HepG2 (cell line): ENCODE measurements at places on chromosomes 2 and 18. TPM values are rescaled to one million over a fixed set of nuclear protein-coding genes. Genes with fewer than 3 reads are reported as not detected.

- no peak overlapping the region for H3K27ac ChIP-seq
- no peaks in the 10 kb centered on the region for H3K36me3 ChIP-seq
- H3K4me1 ChIP-seq, result no peaks in the 10 kb centered on the region
- peaks cover 47% of the 10 kb centered on the region for H3K27me3 ChIP-seq
- no peak for DNase-seq
Observed at GRCh38 chr2:890214-890613, 60.4 kb upstream of the SNTG2 start.

DNA sequence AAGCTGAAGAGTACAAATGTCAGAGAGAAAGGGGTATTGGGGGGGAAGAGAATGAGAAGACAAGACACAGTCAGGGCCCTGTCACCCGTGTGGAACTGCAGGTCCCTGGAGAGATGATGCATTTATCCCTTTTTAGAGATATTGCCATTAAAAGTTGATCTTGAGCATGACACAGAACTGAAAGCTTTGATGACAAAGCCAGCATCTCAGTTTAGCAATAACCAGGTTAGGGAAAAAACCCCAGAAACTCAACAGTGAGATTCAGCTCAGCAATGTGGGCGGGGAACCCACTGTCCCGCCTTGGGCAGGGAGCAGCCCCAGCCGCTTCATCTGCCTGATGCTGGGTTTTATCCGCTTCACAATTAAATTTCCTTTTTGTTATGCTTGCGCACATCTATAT lies 181.1 kb downstream of the NEDD4L start:
- H3K27me3 ChIP-seq, result no peaks in the 10 kb centered on the region
- DNase-seq, result no peak
- no peak overlapping the region for H3K27ac ChIP-seq
- H3K4me3 ChIP-seq, result peak overlapping the region; percentile 96

DNA sequence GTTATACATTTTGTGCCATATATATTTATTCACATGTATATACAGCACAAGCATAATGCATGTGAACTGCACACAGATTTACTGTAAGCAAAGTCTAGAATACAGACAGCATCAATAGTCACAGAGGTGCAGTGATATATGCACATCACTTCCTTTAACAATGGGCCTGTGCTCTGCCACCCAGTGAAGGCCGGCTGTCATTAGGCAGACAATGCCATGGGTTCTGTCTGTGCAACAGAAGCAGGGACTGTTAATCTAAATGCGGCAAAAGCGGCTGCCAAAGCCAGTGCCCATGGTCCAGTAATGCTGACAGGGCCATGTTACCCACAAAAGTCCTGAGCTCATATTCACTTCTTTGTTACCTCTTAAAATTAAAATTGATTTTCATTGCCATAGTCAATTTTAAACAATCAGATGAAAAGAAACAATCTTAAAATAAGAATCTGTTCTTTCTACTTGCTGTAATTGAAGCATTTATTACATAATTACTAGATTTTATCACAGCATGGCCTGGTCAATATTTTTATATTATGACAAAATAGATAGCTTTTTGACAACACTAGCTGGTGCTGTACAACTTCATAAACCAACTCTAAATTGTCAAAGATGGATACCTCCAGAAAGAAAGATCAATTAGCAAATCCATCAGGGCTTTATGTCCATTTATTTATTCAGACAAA lies 232.0 kb downstream of the STK39 start:
- H3K27me3 ChIP-seq, result no peaks in the 10 kb centered on the region
- H3K4me3 ChIP-seq, result no peak overlapping the region
- H3K27ac ChIP-seq, result no peak overlapping the region
- H3K4me1 ChIP-seq, result no peaks in the 10 kb centered on the region
- H3K36me3 ChIP-seq, result peaks cover 9% of the 10 kb centered on the region

GRCh38 chr2:221330436-221330835 lies 241.7 kb downstream of the EPHA4 start:
- no peak overlapping the region for H3K4me3 ChIP-seq
- no peaks in the 10 kb centered on the region for H3K4me1 ChIP-seq
- no peak for DNase-seq
- no peaks in the 10 kb centered on the region for H3K27me3 ChIP-seq

Gene TTR
- 42.2 and 91.3 TPM in 2 replicates for total RNA-seq

DNA sequence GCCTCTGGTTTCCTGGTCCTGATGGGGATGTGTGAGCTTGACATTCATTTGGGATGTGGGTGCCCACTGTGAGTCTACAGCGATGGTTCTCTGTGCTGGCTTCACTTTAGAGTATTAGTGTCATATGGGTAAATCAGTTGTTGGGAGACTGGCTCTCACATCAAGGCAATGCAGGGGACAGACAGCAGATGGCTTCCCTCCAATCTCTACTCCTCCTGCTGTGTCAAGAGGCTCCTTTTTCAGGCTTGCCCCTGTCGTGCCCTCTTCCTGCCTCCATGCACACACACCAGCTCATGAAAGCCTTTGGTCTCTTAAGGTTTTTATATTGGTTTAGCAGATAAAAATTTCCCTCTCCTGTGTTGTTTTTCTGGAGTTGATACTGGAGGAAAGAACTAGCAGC lies 315.6 kb downstream of the RDH14 start:
- H3K27ac ChIP-seq, result no peak overlapping the region
- no peak overlapping the region for H3K4me3 ChIP-seq
- H3K4me1 ChIP-seq, result no peaks in the 10 kb centered on the region
- H3K27me3 ChIP-seq, result no peaks in the 10 kb centered on the region

DNA sequence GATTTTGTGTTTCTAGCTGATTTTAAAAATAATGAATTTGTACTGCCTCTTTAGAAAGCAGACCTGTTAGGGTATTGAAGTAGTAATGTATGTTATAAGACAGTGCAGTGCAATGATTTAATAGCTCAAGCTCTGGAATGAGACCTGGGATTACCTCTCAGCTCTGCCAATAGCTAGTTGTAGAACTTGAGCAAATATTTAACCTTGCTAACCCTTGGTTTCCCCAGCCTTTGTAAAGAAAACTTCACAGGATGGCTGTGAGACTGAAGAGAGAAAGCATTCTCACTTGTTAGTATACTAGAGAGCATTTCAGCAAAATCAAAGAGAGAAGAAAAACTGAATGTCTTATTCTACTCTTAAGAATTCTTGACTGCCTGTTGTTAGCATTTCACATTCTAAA lies 293.9 kb downstream of the KIAA1328 start:
- no peaks in the 10 kb centered on the region for H3K27me3 ChIP-seq
- DNase-seq, result peak; percentile 17
- H3K4me1 ChIP-seq, result peaks cover 18% of the 10 kb centered on the region
- no peak overlapping the region for H3K27ac ChIP-seq

DNA sequence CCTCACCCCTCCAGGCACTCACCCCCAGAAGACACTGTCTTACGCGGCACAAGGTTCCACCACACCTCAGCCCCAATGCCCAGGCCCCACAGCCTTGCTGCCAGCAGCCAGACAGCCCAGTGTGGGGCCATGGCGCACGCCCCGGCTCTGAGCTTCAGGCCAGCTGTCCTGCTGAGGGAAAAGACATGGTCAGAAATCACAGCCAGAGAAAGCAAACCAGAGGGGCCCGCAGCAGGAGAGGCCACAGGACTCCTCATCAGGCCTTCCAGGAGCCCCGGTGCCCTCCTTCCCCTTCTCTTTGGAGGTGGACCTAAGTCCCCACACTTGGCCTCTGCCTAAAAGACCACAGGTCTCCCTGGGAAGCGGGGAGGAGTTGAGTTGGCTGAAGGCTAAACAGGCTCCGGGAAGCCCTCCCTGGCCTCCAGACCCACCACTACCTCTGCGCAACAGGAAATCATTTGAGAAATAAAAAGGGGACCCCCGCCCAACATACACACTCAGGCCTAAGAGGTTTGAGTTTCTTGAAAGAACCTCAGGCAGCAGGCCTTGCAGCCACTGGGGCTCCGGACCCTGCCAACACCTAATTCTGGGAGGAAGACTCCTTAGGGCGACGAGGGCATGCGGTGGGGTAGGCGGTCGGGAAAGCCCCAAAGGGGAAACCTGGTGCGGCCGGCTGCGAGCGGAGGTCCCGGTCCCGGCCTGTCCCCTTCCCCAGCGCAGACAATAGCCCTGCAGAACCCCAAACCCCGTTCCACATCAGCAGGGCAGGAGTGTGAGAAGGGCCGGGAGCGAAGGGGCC lies 1.9 kb downstream of the SEMA4C start:
- H3K4me3 ChIP-seq, result peak overlapping the region; percentile 93
- H3K4me1 ChIP-seq, result peaks cover 39% of the 10 kb centered on the region
- DNase-seq, result no peak
- peaks cover 44% of the 10 kb centered on the region for H3K36me3 ChIP-seq
- peaks cover 15% of the 10 kb centered on the region for H3K27me3 ChIP-seq

Gene CRYBA2
- total RNA-seq, result not detected in 2 replicates

Gene ZNF532
- total RNA-seq, result not detected in 2 replicates

GRCh38 chr2:170823088-170823897 lies 6.6 kb downstream of the GAD1 start:
- no peak overlapping the region for H3K27ac ChIP-seq
- no peaks in the 10 kb centered on the region for H3K36me3 ChIP-seq
- peaks cover 7% of the 10 kb centered on the region; the same call in 1 of the 2 replicates for H3K27me3 ChIP-seq
- DNase-seq, result no peak

Gene DNAH7
- total RNA-seq, result 0.07 and 0.09 TPM in 2 replicates

Gene ITGB6
- total RNA-seq, result not detected in 2 replicates

DNA sequence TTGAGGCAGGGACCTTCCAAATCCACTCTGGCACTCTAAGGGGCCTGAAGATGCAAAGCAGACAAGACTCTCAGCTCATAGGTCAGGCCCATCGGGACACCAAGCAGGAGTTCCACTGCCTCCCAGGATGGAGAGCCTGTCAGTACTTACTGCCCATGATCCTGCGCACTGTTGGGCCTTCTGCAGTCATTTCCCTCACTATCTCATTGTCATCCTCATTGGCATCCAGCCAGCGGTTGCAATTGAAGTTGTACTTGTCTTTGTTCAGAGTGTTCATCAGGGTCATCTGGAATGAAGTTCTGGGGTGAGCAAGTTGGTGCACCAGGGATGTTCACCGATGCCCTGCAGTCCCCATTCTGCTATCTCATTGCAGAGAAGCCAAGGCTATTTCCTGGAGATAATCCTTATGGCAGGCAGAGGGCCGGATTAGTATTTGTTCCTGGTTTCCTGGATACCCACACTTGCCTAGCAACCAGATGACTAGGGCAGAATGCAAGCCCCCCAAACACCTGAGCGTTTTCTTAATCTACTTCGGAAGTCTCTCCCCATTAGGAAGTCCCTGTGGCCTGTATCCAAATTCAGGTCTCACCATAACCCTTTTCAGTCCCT lies 65.1 kb downstream of the LOXHD1 start:
- peak; percentile 13 for DNase-seq
- H3K4me1 ChIP-seq, result no peaks in the 10 kb centered on the region
- H3K27ac ChIP-seq, result no peak overlapping the region
- no peak overlapping the region for H3K4me3 ChIP-seq

Gene RAB12
- total RNA-seq, result 21.4 and 25.3 TPM in 2 replicates

DNA sequence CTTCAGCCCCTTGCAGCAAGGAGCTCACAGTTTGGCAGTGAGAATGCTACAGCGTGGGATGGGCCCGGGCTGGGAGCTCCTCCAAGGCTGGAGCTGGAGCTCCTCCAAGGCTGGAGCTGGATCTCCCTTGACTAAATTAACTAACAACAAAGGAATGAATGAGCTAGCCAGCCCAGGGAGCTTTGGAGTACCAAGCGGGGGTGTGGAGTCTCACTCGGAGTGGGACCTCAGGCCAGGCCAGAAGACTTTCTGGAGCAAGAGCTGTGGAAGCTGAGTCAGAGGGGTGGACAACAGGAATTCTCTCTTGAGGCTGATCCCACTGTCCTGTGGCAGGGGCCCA lies 244.7 kb upstream of the HS6ST1 start:
- H3K27me3 ChIP-seq, result no peaks in the 10 kb centered on the region; the same call in 1 of the 2 replicates
- H3K27ac ChIP-seq, result no peak overlapping the region
- DNase-seq, result no peak
- no peak overlapping the region for H3K4me3 ChIP-seq
- H3K36me3 ChIP-seq, result no peaks in the 10 kb centered on the region

GRCh38 chr2:233850745-233851144 lies 3.6 kb downstream of the HJURP start:
- H3K27me3 ChIP-seq, result 0 out of 2 replicates have a peak, but pooled peaks cover 2% of the 10 kb centered on the region
- H3K4me3 ChIP-seq, result no peak overlapping the region
- no peak for DNase-seq
- H3K4me1 ChIP-seq, result peaks cover 39% of the 10 kb centered on the region
- no peak overlapping the region for H3K27ac ChIP-seq
- peaks cover 35% of the 10 kb centered on the region for H3K36me3 ChIP-seq
